ENCODE measurements at places on chromosomes 3 and 15.
A peak's percentile ranks its signal among the peaks of the same experiment; 100 is the strongest.

GRCh38 chr15:82709421-82710207 is at the start of gene AP3B2:
Gene AP3B2 (minus strand): TSS chr15:82709875. CDS start chr15:82709706, 169 bp downstream.
- peak; percentile 69 for DNase-seq

DNA sequence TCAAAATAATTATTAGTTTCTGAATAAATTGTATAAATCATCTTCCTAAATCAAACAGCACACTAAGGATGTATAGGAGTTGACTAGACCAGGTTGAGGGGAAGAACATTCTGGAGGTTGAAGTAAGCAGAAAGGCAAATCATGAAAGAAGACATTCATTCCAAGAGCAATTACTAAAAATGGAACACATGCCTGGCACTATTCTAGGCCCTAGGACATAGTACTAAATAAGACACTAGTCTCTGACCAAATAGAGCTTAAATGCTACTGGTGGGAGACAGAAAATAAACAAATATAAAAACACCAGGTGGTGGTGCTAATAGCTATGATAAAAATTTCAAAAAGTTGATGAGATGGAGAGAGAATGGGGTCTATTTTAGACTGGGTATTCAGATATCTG is 190.1 kb downstream of the TBC1D5 start:
- DNase-seq: no peak

DNA sequence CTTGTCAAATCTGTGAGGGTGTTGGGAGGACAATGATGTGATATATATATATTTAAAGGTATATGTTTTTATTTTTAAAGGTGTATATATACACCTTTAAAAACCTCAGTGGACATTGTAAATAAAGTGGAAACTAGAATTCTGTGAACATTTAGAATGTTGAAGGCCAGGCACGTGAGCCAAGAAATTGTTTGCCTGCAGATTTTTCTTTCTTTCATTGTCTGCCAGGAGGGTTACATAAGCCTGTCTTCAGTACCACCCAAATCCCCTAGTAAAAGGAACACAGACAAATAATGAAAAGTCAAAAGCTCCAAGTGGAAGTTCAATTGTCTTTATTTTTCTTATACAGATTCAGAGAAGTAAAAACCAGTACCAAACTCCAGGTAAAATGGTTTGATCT is 42.4 kb downstream of the TM4SF4 start:
- no peak for DNase-seq

- DNase-seq: no peak
Observed at GRCh38 chr3:123952844-123953520, 8.0 kb downstream of the CCDC14 start.

DNA sequence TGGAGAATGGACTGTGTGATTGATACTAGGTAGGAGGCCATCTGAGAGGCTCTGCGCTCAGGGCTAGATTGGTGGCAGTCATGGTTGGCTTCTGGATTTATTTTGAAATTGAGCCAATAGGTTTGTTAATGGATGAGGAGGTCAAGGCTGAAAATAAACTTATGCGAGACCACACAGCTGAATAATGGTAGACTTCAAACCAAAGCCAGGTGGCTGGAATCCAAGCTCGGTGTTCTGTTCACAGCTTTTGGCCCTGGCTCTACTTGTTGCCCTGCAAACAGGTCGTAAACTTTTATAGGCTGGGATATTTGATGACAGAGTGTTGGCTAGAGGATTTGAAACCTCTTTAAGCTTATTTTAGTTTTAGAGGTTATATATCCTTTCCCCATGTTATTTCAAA is 160.4 kb downstream of the CHL1 start:
- DNase-seq: no peak

DNA sequence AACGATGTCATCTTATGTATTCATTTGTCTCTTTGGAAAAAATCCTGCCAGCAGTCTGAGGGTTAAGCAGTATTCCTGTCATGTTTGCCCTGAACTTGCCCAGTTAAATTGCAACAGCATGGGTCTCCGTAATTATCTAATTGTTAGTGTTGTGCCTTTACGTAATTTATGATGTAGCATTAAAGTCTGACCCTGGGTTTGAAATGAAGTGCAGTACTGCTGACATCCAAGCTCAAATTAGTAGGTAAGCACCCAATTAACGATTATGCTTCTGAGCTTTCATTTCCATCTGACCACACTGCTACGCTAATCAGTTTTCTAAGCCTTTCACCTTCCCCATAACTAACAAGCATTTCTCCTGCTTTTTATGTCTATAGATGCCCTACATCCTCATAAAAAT is 241.8 kb downstream of the ARRDC4 start:
- DNase-seq: no peak
